ENCODE measurements at places on chromosomes 7 and 10. TPM values are rescaled to one million over a fixed set of nuclear protein-coding genes. Genes with fewer than 3 reads are reported as not detected.

The EEPD1 gene
- 55.5 TPM for total RNA-seq

The TRIM74 gene
- total RNA-seq: not detected

The CFAP46 gene
- not detected for total RNA-seq

The STEAP4 gene
- 11.3 TPM for total RNA-seq

The LIPK gene
- total RNA-seq: not detected

The PCLO gene
- 9.1 TPM for total RNA-seq

- no peaks in the 10 kb centered on the region for H3K27me3 ChIP-seq
- no peaks in the 10 kb centered on the region for H3K4me1 ChIP-seq
- DNase-seq: no peak
- no peaks in the 10 kb centered on the region for H3K36me3 ChIP-seq
- no peak overlapping the region for H3K27ac ChIP-seq
Observed at GRCh38 chr10:37952043-37952755, 24.2 kb downstream of the ZNF25 start.

DNA sequence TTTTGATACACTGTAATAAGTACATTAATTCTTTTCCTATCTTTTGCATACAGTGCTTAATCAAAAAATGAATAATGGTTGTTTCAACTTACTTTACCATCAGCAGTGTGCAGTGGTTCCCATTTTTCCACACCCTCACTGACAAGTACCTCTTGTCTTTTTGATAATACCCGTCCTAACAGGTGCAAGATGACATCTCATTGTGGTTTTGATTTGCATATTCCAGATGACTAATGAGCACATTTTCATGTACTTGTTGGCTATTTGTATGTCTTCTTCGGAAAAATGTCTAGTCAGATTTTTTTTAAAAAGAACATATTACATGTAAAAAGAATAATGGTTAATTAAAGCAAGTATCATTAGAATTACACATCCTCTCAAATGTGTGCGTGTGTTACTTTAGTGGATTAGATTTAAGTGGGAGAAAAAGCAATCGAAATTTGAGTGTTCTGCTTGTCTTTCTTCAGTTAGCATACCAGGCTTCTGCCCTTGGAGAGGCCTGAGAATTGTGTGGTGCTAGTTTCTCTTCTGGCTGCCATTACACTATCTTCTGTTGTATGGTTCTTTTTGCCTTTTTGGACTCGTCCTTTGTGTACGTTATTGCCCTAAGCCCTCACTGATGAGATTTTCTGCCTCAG is 291.2 kb downstream of the AUTS2 start:
- H3K27ac ChIP-seq: no peak overlapping the region
- DNase-seq: no peak
- no peaks in the 10 kb centered on the region for H3K4me1 ChIP-seq
- no peaks in the 10 kb centered on the region for H3K36me3 ChIP-seq

DNA sequence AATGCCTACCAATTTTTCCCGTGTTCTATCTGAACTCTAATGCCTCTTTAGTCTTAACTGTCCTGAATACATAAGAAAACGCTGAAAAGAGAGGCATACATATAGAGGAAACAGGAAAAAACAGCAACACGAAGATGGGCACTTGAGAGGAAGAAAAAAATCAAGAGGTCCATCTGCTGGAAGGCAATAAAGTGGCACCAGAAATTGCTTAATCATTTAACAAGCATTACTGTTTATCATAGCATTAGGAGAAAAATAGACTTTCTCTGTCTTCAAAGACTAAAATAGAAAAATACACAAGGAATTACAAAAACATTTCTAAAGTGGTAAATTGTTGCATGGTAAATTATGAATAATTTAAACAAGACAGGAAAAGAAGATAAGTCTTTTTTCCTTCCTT is 35.0 kb downstream of the NSUN6 start:
- H3K27me3 ChIP-seq: no peaks in the 10 kb centered on the region
- no peaks in the 10 kb centered on the region for H3K36me3 ChIP-seq
- DNase-seq: no peak
- no peak overlapping the region for H3K4me3 ChIP-seq

GRCh38 chr10:31401287-31401686 is 82.3 kb downstream of the ZEB1 start:
- DNase-seq: peak; percentile 2
- no peak overlapping the region for H3K27ac ChIP-seq
- H3K36me3 ChIP-seq: no peaks in the 10 kb centered on the region
- H3K27me3 ChIP-seq: no peaks in the 10 kb centered on the region
- H3K4me3 ChIP-seq: no peak overlapping the region
- peaks cover 26% of the 10 kb centered on the region for H3K4me1 ChIP-seq

DNA sequence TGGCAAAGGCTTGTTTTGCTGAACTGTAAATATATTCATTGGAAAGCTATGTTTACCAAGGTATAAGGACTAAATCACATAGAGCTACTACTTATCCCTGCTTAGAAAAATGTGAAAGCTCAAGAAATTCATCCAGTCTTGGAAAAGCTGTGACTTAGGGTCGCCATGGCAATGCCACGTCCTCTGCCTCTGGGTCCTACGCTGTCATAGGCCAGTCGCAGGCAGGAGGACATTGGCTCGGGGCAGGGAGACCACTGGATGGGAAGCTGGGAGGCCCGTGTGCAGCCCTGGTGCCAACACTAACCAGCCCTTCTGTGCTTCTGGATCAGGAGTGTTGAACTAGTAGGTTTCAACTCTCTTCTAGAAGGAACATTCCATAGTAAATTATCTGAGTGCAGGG is 67.3 kb upstream of the PDZD8 start:
- peaks cover 22% of the 10 kb centered on the region for H3K27me3 ChIP-seq
- H3K27ac ChIP-seq: no peak overlapping the region
- H3K36me3 ChIP-seq: no peaks in the 10 kb centered on the region
- peak overlapping the region; percentile 39 for H3K4me3 ChIP-seq

DNA sequence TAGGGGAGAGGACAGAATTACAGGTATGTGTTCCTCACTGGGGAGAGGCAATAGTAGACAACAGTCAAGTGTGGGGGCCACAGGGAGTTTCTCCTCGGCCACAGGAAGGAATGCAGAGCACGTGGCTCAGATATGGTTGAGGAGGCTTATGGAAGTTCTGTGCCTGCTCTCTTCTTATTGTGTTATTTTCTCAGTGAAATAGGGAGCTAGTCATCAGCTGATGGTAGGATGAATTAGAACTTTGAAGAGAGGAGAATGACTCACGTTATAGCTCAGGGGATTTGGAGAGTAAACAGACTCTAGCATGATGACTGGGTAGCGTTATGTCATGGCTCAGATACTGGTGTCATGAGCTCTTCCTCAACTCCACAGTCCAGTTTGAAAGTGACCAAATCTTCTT is 308.3 kb upstream of the IGFBP3 start:
- no peak for DNase-seq
- no peaks in the 10 kb centered on the region for H3K36me3 ChIP-seq
- H3K27ac ChIP-seq: no peak overlapping the region
- no peaks in the 10 kb centered on the region for H3K27me3 ChIP-seq
- H3K4me1 ChIP-seq: peaks cover 28% of the 10 kb centered on the region

- H3K36me3 ChIP-seq: no peaks in the 10 kb centered on the region
- no peak for DNase-seq
- H3K27ac ChIP-seq: no peak overlapping the region
- no peaks in the 10 kb centered on the region for H3K4me1 ChIP-seq
- H3K4me3 ChIP-seq: no peak overlapping the region
Observed at GRCh38 chr7:125934955-125935354, 1005.3 kb upstream of the POT1 start.

- DNase-seq: no peak
- no peak overlapping the region for H3K27ac ChIP-seq
- peaks cover 83% of the 10 kb centered on the region for H3K27me3 ChIP-seq
- H3K4me1 ChIP-seq: no peaks in the 10 kb centered on the region
- no peaks in the 10 kb centered on the region for H3K36me3 ChIP-seq
- no peak overlapping the region for H3K4me3 ChIP-seq
Observed at GRCh38 chr7:127226685-127227374, 25.9 kb downstream of the GRM8 start.

DNA sequence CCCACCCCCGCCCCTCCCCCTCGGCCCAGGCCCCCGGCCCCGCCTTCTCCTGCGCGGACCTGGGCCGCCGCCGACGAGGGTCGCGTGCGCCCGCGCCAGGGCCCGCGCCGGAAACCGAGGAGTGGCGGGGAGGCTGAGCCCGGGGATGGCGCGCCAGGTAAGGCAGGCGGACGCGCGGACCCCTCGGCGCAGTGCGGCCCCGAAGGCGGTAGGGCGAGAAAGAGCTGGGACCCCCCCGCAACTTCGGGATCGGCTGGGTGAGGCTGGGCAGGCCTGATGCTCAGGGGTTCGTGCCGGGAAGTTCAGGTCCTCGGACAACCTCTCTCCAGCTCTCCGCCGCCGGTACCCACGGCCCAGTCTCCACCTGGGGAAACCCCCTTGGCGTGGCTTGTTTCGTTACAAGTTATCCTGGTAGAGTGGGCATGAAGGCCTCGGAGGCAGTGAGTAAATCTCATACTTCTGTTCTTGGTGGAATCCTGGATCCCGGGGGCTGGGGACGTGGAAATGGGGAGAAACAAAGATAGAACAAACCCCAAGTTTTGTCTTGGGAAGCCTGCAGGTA is 58.4 kb downstream of the ZNF467 start:
- peaks cover 30% of the 10 kb centered on the region for H3K4me1 ChIP-seq
- peak overlapping the region; percentile 83 for H3K4me3 ChIP-seq
- H3K36me3 ChIP-seq: peaks cover 17% of the 10 kb centered on the region
- no peak for DNase-seq

DNA sequence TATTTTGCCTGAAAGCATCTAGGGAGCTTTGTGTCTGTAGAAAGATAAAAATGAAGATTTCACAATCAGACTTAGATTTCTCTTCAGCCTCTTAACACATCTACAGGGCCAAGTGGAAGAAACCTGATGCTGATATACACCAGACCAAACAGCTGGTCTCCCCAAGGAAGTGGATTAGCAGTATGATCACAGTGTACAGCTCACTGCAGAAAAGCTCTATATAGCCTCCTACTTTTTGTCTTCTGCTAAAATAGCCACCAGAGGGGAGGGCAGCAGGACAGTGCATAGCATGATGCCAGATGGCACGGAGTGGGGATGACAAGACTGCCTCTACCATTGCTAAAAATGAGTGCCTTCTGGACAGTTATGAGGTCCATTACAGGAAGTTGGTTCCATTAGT is 16.0 kb downstream of the FAM13C start:
- DNase-seq: no peak
- no peaks in the 10 kb centered on the region for H3K36me3 ChIP-seq
- H3K27ac ChIP-seq: no peak overlapping the region
- H3K27me3 ChIP-seq: peaks cover 66% of the 10 kb centered on the region
- no peaks in the 10 kb centered on the region for H3K4me1 ChIP-seq

DNA sequence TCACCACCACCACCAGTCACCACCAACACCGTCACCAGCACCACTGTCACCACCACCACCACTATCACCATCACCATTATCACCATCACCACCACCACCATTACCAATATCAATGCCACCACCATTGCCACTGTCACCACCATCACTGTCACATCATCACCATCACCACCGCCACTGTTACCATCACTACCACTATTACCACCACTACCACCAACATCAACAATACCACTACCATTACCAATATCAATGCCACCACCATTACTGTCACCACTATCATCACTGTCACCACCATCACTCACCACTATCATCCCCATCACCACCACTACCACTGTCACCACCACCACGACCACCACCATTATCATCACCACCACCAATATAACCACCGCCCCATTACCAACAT is 14.0 kb upstream of the DENND2A start:
- H3K36me3 ChIP-seq: peaks cover 6% of the 10 kb centered on the region
- DNase-seq: no peak
- H3K27me3 ChIP-seq: no peaks in the 10 kb centered on the region
- H3K4me1 ChIP-seq: peaks cover 34% of the 10 kb centered on the region
- H3K4me3 ChIP-seq: no peak overlapping the region

GRCh38 chr10:92847202-92847864 is 987 bp upstream of the EXOC6 start:
- H3K4me3 ChIP-seq: peak overlapping the region; percentile 90
- H3K27me3 ChIP-seq: no peaks in the 10 kb centered on the region
- DNase-seq: no peak
- H3K4me1 ChIP-seq: peaks cover 30% of the 10 kb centered on the region
- H3K27ac ChIP-seq: peak overlapping the region; percentile 56
- H3K36me3 ChIP-seq: peaks cover 17% of the 10 kb centered on the region

GRCh38 chr10:30456266-30456665 is 22.3 kb downstream of the MAP3K8 start:
- H3K4me1 ChIP-seq: no peaks in the 10 kb centered on the region
- H3K27ac ChIP-seq: no peak overlapping the region
- peaks cover 23% of the 10 kb centered on the region for H3K36me3 ChIP-seq
- no peak for DNase-seq
- H3K27me3 ChIP-seq: no peaks in the 10 kb centered on the region

GRCh38 chr7:14069961-14070360 is 80.5 kb upstream of the ETV1 start:
- H3K4me3 ChIP-seq: no peak overlapping the region
- H3K27me3 ChIP-seq: no peaks in the 10 kb centered on the region
- no peak for DNase-seq
- H3K36me3 ChIP-seq: no peaks in the 10 kb centered on the region
- no peak overlapping the region for H3K27ac ChIP-seq
- H3K4me1 ChIP-seq: no peaks in the 10 kb centered on the region

DNA sequence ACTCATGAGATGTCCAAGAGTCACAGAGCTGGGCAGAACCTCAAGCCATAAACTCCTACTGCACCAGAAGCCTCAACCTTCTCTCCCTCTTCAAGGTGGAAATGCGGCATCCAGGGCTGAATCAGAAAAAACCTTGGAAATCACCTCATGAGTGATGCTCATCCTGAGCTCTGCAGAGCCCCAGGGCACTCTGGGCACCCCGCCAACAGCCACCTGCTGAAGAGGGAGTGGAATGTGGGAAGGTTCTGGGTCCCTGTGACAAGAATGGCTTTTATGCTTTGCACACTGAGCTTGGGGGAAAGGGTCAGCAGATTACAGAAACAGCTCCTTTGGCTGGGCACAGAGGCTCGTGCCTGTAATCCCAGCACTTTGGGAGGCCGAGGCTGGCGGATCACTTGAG is 18.8 kb downstream of the NUDT1 start:
- no peaks in the 10 kb centered on the region for H3K27me3 ChIP-seq
- peak; percentile 96 for DNase-seq
- peaks cover 45% of the 10 kb centered on the region for H3K36me3 ChIP-seq
- no peak overlapping the region for H3K4me3 ChIP-seq
- H3K4me1 ChIP-seq: peaks cover 9% of the 10 kb centered on the region
- H3K27ac ChIP-seq: peak overlapping the region; percentile 57

- DNase-seq: no peak
- H3K27me3 ChIP-seq: peaks cover 70% of the 10 kb centered on the region
- H3K4me3 ChIP-seq: no peak overlapping the region
Observed at GRCh38 chr7:42226354-42226941, 10.6 kb downstream of the GLI3 start.

DNA sequence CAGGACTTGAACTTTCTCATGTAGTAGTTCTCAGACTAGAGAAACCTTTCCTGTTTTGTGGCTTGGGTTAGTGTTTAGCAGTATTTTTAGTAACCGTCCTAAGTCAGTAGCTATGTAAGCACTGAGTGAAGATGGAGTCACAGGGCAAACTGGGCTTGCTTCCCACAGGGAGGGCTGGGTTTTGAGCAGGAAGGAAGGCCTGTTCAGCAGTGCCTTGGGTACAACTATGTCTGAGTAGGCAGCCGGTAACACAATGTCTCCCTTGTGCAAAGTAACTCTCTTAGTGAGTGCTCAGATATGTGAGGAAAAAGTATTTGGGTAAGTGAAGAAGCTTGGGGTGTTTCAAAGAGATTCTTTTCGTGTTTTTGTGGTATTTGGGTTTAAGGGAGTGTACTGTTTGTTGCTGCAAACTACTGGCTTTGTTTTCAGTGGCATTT is 96.4 kb downstream of the CCSER2 start:
- H3K36me3 ChIP-seq: no peaks in the 10 kb centered on the region
- H3K4me3 ChIP-seq: peak overlapping the region; percentile 28
- DNase-seq: peak; percentile 66
- H3K4me1 ChIP-seq: peaks cover 21% of the 10 kb centered on the region

- H3K4me3 ChIP-seq: no peak overlapping the region
- peaks cover 2% of the 10 kb centered on the region for H3K4me1 ChIP-seq
- no peaks in the 10 kb centered on the region for H3K27me3 ChIP-seq
- no peaks in the 10 kb centered on the region for H3K36me3 ChIP-seq
- H3K27ac ChIP-seq: no peak overlapping the region
Observed at GRCh38 chr7:85167636-85168035, 19.2 kb downstream of the SEMA3D start.
